ENCODE measurements at places on chromosomes 1 and 21.

- no peak for DNase-seq
These were observed 23.0 kb downstream of the ARV1 start for GRCh38 chr1:231001892-231002291.

GRCh38 chr1:22670352-22670975 lies 17.4 kb downstream of the C1QB start:
- DNase-seq: no peak

DNA sequence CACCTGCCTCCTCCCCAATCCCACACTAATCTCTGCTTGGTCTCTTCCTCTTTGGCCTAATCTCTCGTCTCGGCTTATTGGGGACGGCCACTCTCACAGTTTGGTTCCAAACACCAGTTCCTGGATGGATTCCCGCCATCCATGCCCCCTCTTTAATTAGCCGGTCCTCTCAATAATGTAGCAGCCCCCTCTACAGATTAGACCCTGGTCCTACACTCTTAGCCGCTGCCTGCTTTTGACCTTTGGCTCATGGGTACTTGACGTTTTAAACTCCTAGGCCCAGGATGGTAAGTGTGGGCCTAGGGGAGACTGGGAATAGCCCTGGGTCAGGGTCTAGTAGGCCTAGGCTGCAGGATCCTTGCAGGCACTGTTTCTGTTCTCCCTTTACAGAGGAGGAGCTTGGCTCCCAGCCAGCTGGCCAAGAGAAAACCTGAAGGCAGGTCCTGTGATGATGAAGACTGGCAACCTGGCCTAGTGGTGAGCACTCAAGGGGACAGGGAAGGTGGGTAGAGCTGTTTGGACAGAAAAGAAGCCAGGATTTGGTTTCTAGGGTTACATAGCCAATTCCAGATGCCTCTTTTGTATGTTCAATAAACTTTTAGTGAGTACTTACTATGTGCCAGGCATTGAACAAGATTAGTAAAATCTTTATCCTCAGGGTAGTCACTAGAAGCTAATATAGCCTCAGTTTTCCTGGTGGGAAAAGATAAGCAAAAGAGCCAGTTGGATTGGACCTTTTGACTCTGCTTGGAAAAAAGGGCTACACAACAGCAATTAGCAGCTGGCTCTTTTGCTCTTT lies 758 bp downstream of the RAD54L start:
- no peak for DNase-seq

GRCh38 chr1:225349826-225350225 lies 78.0 kb downstream of the LBR start:
- no peak for DNase-seq

- DNase-seq: no peak
These were observed at the start of gene NUP210L for GRCh38 chr1:154154534-154155191. Gene NUP210L (minus strand): TSS chr1:154155073.

- DNase-seq: no peak
These were observed 30.4 kb upstream of the LRRC38 start for GRCh38 chr1:13544221-13544556.

GRCh38 chr1:231359113-231359512 lies 21.0 kb downstream of the SPRTN start:
- DNase-seq: no peak

GRCh38 chr1:186236921-186237320 lies 138.1 kb downstream of the TPR start:
- peak; percentile 77 for DNase-seq

- no peak for DNase-seq
These were observed 89.9 kb upstream of the CXADR start for GRCh38 chr21:17422931-17423330.

DNA sequence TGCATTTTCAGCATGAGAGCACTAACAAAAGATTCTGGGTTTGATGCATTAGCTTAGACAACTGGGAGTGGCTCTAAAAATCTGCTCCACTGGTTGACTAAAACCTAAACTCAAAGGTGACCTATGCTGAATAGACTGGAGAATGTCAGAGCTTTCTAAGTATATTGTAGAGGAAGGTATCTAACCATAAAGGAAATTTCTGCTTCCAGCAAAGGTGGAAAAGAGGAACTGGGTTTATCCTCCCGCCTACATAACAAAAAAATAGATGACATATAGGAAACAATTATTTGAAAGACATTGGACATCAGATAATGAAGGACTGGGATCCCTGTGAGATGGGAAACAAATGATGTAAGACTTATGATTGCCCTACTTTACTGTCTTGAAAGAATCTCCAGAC lies 35.8 kb upstream of the CR2 start:
- DNase-seq: no peak

- DNase-seq: no peak
These were observed 36.0 kb downstream of the LACTBL1 start for GRCh38 chr1:22936681-22937080.

GRCh38 chr1:242224461-242224860 lies 225.6 kb upstream of the MAP1LC3C start:
- no peak for DNase-seq

DNA sequence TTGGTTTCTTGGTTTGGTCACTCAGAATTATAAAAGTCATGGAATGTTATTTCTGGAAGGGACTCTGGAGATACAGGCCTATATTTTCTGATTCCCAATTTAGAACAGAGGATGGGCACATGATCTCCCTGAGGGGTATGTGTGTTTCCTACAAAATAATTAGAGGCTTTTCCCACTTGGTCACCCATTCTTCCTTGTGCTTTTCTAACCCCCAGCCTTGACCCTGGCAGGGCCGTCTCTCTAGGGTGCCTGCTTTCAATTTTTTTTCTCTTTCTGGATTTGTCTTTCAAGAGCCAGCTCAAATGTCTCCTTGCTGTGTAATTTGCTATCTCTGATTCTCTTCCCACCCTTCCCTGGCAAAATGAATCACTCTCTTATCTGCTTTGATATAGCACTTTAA lies 131.9 kb downstream of the HLX start:
- no peak for DNase-seq

DNA sequence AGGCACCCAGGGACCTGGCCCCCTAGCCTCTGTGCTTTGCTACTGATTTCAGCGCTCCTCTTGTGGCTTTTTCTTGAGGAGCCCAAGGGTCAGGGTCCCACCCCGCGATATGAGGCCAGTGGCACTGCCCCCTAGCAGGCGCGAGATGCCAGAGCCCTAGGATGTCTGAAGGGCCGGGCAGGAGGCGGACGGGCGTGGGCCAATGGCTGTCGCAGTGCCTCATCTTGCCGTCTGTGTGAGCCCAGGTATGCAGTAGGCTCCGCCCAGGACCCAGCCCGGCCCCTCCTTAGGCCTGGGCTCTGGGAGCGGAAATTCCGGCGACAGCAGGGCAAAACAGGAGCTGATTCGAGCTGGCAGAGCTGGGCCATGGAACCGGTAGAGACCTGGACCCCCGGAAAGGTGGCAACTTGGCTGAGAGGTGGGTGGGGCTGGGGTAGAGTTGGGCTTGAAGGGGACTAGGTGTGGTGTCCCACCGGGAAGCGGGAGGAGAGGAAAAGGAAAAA lies at the start of gene CNKSR1:
TSS of gene CNKSR1 (plus strand) at position 310 of the 503 bp plus-strand sequence. CDS start at position 367, 57 bp downstream.
- DNase-seq: no peak

Measured in SW 1271 (cell line).